ENCODE measurements at places on chromosomes 16 and 17. TPM values are rescaled to one million over a fixed set of nuclear protein-coding genes. Genes with fewer than 3 reads are reported as not detected.

DNA sequence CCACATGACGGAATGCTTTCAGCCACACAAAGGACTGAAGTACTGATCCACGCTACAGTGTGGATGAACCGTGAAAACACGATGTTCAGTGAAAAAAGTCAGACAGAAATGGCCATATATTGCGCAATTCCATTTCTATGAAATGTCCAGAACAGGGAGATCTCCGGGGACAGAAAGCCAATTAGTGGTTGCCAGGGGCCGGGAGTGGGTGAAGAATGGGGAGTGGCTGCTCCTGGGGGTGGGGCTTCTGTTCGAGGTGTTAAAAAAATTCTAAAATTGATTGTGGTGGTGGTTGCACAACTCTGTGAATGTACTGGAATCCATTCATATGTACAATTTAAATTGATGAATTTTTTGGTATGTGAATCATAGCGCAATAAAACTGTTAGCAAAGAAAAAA is 154.8 kb upstream of the HSBP1 start:
- DNase-seq, result no peak

- no peak for DNase-seq
These were observed 43.4 kb downstream of the MEAK7 start for GRCh38 chr16:84461029-84461412.

Gene MYH2
- total RNA-seq, result not detected

Gene MYH3
- total RNA-seq, result 0.62 TPM

Gene CA5A
- not detected for total RNA-seq

DNA sequence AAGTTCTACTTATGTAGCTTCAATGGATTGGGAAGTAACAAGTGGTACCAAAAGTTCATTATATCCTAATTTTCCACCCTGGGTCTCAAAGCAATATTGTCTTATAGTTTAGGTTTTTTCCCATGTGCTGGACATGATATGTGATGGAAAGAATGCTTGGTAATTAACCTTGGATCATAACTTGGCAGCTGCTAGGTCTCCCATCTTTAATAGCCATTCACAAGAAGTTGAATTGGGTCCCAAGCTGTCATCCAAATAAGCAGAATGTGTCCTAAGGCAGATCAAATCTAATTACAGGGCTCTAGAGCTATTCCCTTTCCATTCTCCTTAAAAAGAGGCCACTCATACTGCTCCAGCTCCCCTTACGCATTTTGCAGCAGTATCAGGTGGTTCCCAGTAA is 44.7 kb upstream of the KCNJ16 start:
- DNase-seq, result no peak

Gene SSTR5
- total RNA-seq, result 3.6 TPM

Gene AATK
- 10.6 TPM for total RNA-seq

DNA sequence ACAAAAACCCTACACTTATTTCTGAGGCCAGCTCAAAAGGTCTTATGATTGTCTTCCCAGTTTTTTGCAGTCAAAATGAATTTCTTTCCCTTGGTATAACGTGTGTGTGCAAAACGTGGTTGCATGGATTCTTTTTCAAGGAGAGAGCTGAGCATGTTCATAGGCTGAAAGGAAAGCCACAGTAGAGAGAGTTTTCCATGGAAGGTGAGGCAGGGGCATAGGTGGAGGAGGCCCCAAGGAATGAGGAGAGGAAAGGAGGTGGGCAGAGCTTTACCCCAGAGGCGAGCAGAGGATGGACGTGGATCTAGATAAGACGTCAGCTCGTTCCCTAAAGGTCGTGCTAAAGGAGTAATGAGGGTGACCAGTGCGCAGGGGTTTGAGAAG is 22.8 kb downstream of the TRPV2 start:
- DNase-seq, result no peak

Gene RUNDC3A
- 1.3 TPM for total RNA-seq

Gene ERCC4
- total RNA-seq, result 8.3 TPM

- no peak for DNase-seq
These were observed 20.0 kb downstream of the USP32 start for GRCh38 chr17:60371818-60372510.

- peak; percentile 75 for DNase-seq
These were observed 14.4 kb downstream of the ASPSCR1 start for GRCh38 chr17:81991684-81992305.

GRCh38 chr17:73224663-73225305 is 31.9 kb downstream of the COG1 start:
- no peak for DNase-seq

Gene ASGR2
- not detected for total RNA-seq

GRCh38 chr17:38982858-38983746 is 15.9 kb upstream of the FBXO47 start:
- DNase-seq, result peak; percentile 39

DNA sequence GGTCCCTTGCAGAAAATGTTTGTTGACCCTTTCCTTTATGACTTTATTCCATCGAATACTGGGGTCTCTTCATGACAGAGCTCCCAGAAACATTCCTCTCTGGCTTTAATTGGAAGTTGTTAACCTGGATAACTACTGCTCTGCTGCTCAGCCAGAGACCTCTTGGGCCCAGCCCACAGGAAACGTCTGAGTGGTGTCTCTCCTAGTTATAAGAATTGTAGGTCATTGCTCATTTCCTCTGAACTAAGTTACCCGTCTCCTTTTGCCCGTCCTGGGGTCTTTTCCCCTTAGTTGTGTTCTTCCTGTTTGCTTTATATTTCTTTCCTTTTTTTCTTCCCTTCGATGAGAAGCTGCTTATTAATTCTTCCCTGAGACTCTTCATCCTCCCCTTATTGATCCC is 9.0 kb downstream of the MAP2K6 start:
- no peak for DNase-seq

Gene LITAF
- total RNA-seq, result 46.5 TPM

DNA sequence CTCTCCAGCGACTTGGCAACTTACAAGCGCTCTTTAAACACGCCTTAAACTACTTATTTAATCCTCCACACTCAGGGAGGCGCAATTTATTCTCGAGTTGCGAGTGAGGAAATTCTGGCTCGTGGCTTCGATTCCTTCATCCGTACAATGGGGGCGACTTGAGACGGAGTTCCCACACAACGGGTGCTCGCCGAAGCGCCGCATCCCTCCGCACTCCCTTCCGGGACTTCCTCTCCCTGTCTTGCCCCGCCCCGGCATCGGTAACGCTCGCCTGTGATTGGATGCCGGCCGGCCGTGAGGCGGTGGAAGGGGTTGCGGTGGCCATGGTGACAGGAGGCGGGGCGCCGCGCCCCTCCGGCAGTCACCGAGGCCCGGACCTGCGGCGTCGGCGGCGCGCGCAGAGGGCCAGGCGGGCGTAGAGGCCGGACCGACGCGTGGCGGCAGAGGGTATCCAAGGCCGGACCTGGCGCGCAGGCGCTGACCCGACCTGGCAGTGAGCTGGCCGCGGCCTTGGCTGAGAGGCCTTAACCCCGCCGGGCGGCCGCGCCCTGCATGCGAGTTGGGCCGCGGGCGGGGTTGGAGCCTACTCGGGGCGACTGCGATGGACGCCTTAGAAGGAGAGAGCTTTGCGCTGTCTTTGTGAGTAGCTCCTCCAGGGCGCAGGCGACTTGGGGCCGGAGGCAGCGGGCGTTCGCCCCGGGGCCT is at the start of gene ARL2BP:
Gene ARL2BP (plus strand): TSS at position 493 of the 705 bp plus-strand sequence. CDS start 109 bp downstream, at position 602.
- DNase-seq, result peak; percentile 99

Gene CA10
- total RNA-seq, result not detected

GRCh38 chr16:68009157-68009735 is 6.5 kb downstream of the DPEP2NB start:
- DNase-seq, result no peak

Gene PYY
- not detected for total RNA-seq

DNA sequence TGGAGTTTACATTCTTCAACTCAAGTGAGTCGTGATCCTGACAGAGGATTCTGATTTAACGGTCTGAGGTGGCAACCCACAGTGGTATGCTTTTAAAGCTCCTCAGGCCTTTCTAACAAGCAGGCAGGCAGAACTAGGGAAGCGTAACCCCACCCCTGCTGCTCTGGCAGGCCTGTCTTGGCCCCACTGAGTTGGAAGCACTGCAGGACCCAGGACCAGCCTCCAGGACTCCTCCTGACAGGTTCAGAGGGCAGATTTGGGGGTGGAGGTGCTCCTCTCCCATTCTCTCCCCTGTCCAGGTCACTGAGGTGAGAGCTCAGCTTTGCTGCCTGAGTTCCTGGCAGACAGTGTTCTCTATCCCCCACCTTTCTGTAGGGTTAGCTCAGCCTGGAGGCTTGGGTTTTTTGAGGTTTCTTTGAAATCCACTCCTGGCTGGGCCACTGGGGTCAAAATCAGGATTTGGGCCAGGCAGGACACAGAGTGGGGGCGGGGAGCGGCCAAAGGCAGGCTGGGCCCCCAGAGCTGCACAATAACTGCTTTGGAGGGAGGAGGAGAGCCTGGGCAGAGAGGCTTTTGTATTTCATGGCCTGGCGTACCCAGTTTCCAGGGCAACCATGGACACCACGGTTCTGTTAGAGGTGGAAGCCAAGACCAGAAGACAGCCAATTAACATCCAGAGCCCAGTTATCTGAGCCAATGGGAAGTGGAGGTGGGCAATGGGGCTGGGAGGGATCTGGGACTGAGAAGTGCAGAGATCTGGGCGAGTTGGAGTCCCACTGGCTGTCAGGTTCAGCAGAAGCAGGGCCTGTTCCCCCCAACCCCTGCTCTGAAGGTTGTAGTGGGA is 9.5 kb downstream of the MRPL27 start:
- no peak for DNase-seq

DNA sequence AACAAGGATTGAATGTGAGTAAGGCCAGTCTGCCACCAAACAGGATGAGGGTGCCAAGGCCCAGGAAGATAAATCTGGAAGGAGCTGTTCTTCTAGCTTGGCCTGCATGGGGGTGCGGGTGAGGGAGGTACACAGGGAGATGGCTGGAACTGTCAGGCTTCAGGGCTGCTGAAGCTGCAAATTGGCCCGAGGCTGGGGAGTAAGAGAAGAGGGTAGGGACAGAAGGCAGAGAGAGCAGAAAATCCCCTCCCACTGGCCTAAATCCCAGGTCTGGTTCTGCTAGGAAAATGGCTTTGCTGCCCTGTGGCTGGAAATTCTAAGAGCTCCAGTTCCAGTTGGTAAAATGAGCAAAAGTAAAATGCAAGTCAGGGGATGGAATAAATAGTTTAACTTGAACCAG is 87.9 kb downstream of the CCDC182 start:
- no peak for DNase-seq

Gene AIPL1
- total RNA-seq, result not detected

DNA sequence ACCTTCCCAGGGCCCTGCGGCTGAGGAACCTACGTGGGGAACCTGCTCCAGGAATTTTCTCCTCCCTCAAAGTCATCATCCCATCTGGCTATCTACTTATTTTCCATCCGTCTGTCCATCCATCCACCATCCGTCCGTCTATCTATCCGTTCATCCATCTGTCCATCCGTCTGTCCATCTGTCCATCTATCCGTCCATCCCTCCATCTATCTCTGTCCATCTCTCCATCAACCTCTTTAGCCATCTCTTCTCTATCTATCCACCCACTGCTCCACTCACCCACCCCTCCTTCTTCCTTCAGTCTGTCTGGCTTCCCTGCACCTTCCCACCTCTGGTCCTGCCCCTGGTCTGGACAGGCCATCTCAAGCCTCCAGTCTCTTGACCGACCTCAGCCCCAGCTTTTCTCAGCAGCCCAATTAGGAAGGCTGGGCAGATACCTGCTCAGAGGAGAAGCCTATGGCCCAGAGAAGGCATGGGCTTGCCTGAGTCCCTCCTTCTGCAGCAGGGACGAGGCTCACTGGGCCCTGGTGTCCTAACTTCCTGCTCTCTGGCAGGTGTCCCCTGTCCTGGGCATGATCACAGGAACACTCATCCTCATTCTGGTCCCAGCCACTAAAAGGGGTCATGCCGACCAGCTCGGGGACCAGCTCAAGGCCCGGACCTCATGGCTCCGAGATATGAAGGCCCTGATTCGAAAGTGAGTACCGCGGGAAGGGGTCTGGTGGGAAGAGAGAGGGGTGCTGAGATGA is 23.0 kb downstream of the MYBBP1A start:
- no peak for DNase-seq

Gene ARL16
- 17.5 TPM for total RNA-seq

Gene PRAC2
- total RNA-seq, result not detected

DNA sequence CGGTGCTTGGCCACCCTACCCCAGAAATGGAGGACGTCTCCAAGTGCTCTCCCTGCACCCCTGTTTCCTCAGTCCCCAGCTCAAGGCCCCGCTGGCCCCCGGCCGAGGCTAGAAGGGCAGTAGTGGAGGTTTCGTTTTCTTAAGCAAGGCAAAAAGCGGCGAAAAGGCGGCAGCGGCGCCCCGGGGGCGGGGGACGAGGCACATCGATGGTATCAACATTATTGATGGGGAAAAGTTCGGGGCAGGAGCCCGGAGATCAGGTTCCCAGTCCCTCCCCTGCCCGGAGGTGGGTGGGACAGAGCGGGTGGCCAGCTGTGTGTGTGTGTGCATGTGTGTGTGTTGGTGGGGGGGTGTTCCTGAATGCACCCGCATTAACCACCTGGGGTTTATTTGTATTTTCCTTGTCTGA is 4.1 kb upstream of the SALL1 start:
- no peak for DNase-seq

DNA sequence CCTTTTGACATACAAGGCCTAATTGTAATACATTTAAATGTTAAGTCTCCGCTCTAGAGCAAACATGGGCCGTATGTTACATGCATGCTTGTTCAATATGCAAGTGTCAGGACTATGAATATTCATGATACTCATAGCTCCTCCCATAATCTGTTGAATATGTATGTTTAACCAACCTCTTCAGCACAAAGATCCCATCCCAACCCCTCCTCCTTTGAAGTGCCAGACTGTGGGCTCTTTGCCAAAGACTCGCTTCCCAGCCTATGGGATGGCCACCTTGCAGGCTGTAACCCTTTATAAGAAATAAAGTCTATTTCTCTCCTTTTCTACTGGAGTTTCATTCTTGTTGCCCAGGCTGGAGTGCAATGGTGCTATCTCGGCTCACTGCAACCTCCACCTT is 156.2 kb downstream of the ABCC12 start:
- no peak for DNase-seq

- no peak for DNase-seq
These were observed 1373.3 kb upstream of the GOT2 start for GRCh38 chr16:60107437-60107836.

All from heart left ventricle (tissue), 16 donors.